ENCODE measurements at places on chromosomes 4 and X.

DNA sequence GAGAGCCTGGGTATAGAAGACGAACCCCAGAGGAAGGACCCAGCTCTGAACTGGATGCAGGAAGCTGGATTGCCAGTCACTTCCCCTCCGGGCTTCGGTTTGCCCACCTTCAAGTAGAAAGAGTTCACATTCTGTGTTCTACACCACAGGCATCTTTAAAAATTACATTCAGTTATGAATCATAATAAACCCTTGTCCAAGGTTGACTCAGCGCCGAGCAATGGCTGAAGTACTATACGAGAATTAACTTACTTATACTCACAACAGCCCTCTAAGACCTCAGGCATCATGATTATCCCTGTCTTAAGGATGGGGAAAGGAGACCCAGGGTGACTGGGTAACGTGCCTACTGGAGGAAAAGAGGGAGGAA lies 72.5 kb downstream of the EVC2 start:
- peak; percentile 77 for DNase-seq

DNA sequence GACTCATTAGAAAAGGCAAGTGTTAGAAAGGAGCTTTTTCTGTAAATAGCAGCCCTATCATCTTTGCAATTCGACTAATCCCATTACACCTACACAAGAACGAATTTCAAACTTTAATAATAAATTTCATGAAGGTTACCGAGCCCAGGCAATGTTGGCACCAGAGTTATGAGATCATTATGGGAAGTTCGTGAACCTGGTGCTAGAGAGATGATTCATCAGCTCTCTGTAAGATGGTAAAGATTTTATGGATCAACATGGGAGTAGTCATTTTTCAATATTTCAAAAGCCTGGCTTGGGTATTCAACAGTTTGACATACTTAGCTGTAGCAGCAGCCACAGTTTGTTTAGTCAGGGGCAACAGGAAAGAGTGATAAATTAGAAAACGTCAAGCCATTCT lies 35.8 kb downstream of the AMELX start:
- DNase-seq = peak; percentile 11

- no peak for DNase-seq
Observed at GRCh38 chrX:3371163-3371562, 24.7 kb upstream of the MXRA5 start.

DNA sequence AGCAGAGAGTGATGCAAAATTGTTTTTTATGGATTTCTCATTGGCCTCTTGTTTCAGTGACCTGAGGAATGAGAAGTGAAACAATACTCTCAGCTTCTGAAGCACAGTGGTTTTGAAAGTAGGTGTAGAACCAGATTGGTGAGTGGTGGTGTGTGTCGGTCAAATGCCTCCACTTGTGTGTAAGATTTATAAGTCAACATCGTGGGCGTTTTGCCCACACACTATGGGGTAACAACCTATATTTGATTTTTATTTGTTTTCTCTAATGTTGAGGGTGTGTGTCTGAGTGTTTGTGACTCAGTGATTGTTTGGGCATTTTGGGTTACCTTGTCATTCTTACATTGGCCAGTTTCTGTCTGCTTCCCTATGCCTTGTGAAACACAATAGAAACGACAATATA lies 23.3 kb downstream of the ADGRL3 start:
- no peak for DNase-seq

GRCh38 chrX:140525448-140525847 lies 20.6 kb upstream of the SOX3 start:
- DNase-seq = peak; percentile 6

- DNase-seq = no peak
Observed at GRCh38 chr4:4185528-4185927, 41.2 kb downstream of the OTOP1 start.

Data from choroid plexus epithelial cell (primary cell).